Hippocampal formation (tissue), 2 donors: ENCODE measurements at places on chromosomes 6 and 20.

DNA sequence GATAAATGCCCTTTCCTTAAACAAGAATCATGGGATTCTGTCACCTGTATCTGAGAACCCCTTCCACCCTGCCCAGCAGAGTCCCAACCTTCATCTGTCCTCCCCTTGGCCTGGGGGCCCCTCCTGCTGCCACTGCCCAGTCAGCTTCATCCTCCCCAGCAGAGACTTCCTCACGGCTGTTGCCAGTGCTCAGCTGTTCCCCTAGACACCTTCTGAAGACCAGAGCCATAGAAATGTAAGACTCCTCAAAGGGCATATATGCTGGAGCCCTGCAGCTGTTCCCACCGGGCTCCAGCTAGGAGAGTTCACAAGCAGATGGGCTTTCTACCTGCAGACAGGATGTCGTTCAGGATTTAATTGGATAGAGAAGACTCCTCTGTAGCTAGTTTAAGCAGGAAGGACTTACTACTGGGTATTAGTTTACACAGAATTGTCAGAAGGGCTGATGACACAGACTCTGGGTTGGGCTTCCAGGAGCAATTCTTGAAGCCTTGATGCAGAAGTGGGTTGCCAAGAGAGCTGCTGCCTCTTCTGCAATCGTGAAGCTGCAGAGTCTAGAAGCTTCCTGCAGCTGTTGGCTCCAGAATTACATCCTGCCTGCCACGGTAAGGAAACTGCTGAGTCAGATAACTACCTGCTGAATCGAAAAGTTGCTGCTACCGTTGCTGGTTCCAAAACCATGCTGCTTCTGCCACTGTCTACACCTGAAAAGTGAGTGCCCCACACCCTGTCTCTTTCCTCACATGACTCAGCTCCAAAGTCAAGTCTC lies 57.1 kb upstream of the MLN start:
- no peak for DNase-seq

DNA sequence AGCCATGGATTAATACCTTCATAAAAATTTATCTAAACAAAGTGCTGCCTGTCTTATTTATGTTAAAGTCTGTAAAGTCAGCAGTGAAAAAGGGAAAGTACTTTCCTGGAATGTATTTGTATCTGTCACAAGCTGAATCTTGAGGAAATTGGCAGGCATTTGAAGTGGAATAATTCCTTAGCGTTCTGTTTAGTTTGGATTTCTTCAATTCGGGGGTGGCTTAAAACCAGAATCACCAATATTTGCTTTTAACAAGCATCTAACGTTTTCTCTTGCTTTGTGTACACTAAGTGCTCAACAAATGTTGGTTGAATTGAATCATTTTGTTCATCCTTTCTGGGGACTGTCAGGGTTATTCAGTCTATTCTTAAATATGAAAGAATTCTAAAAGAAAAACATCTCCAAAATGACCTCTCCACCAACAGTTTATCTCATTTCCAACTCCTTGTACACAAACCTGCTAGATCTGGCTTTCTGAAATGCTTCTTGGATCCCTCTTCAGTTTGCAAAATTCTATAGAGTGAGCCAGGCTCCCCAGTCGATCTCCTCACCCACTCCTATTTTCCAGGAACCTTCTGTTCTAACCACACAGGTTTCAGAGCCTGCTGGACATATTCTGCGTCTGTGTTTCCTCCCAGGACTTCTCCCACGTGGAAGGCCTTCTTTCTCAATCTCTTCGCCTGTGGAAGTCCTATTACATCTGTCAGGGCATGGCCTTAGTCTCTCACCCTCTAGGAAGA lies 2.0 kb upstream of the NPEPL1 start:
- DNase-seq: no peak

DNA sequence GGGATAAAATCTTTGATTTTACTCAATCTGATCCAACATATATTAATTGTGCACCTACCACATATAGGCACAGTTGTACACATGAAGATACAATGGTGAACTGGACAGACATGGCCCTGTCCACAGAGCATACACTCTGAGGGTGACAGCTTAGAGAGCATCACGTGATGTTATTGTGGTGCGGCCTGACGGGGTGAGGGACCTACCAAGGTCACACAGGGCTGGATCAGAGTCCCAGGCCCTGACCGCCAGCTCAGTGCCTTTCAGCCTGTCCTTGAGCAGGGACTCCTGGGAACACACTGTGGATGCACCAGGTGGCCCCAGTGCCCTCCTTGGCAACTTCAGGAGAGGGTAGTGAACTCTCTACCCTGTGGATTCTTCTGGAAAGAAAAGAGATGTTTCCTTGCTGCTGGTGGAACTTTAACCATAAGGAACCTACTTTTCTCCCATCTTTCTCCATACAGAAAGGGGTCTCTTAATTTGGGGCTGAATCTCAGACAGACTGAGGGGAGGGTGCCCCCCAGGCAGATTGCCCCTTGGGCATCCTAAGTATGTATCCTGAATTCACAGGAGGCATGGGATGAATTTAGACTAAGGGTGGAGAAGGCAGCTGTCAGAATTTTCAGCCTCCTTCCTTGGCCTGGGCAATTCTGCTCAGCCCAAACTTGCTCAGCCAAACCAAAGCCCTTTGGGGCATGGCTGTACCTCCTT lies 26.5 kb downstream of the PCK1 start:
- DNase-seq: no peak

GRCh38 chr6:42391441-42391840 lies 60.3 kb downstream of the TRERF1 start:
- DNase-seq: no peak

GRCh38 chr6:118387921-118388701 lies 160.0 kb upstream of the PLN start:
- no peak for DNase-seq

- no peak for DNase-seq
These were observed 204.5 kb downstream of the ISM1 start for GRCh38 chr20:13425381-13426135.

DNA sequence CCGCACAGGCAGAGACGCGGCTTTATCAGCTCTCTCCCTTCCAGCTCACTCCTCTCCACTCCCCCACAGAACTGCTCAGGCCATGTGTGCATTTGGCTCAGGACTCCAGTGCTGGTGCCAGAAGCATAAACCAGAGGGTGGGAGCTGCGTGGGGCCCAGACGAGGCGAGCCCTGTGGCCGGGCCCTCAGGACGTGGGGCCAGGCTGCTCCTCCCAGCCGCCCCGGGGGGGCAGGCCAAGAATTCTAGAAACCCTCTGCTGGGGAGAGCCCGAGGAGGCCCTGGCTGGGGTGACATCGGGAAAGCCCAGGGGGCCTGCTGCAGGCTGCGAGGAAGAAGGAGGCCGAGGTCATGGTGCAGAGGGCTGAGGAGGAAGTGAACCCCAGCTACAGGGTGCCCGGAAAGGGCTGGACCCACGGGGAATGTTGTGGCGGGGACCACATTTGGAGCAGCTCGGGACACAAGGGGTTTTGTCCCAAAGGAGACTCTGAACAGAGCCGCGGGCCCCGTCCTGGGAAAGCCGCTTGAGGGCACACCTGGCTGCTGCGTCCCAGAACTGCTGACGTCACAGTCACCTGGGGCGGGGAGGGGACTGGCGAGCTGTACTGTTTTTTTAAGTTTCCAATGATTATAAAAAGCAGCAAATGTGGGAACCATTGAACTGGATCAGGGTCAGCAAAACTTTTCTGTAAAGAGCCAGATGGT lies 107.1 kb downstream of the BANF2 start:
- DNase-seq: peak; percentile 34

GRCh38 chr6:169117663-169118062 lies 136.0 kb downstream of the THBS2 start:
- no peak for DNase-seq

GRCh38 chr6:133553652-133554051 lies 312.5 kb downstream of the EYA4 start:
- peak; percentile 65 for DNase-seq
